NCI-H69 (cell line): ENCODE measurements at places on chromosomes 13 and 19.

- peak; percentile 52 for DNase-seq
These were observed 32.4 kb upstream of the CACNA1A start for GRCh38 chr19:13538601-13539253.

- DNase-seq, result no peak
These were observed 79.4 kb downstream of the MBNL2 start for GRCh38 chr13:97301382-97302095.

DNA sequence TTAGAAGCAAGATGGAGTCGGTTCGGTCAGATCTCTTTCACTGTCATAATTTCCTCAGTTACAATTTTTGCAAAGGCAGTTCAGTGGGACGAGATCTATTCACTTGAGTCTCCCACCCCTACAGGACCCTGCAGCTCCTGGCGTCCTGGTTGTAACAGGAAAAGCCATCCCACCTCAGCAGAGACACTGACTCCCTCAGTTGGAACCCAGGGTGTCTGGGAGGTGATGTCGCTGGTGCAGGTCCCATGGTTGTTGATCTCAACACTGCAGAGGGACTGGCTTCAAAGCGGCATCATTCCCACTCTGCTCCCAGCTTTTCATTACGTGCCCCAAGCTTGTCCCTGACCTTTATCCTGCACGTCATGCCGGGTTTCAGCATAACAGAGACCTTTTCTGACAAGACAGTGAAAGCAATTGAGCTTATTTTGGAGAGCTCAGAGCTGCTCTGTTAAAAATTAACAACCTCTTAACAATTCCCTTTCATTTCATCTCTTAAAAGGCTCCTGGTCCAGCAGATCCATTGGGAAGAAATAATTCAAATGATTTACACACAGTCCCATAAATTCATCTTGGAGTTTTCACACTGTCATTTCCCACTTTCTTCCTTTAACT, 17.6 kb upstream of the COG3 start:
- no peak for DNase-seq

DNA sequence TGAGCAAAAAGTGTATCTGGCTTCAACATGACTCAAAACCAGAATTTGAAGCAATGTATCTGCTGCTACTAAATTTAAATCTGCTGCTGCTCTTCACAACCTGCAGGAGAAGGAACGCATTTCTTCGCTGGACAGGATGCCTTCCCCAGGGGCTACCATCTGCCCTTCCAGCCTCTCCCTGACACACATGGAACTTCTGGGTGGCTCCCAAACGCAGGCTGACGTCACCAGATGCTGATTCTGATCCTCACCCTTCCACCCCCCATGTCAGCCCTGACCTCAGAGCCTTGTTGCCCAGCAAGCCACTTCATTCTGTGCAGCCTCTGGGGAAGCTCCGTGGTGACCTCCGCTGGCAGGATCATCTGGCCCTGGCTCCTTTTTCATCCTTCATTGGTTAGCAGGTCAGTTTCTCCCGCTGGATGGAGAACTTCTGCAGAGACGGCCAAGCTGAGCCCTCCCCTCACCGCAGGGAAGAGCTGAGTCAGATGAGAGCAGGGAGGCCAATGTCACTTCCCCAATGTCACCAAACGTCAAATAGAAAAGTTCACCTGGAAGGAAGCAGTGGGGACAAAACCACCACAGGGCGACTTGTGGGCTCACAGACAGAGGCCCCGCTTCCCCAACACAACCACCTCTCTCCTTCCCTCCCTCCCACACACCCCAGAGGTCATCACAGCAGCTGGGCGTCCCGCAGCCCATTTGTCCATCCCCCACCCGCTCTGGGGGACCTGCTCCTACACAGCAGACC, 14.0 kb upstream of the RAB20 start:
- no peak for DNase-seq

GRCh38 chr13:82206241-82206640, 1676.0 kb downstream of the SLITRK1 start:
- no peak for DNase-seq

DNA sequence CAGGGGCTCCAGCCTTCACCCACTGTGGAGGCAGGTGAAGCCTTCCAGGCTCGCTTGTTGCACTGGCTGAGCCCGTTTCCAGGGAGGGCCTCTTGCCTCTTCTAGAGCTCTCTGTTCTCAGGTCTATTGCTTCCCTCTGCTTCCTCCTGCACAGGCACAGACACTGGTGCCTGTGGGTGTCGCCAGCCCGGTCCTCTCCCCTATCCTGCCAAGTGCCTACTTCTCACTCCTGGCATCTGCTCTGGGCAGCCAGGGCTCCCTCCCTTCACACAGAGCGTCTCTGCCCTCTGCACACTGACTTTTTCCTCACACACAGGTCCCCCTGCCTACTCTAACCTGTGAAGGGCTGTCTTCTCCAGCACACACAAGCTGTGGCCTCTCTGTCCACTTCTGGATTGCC, 60.3 kb downstream of the SLC7A9 start:
- no peak for DNase-seq

- DNase-seq, result peak; percentile 41
These were observed 25.9 kb downstream of the RCN3 start for GRCh38 chr19:49553451-49554271.

- DNase-seq, result no peak
These were observed 2.4 kb upstream of the LYL1 start for GRCh38 chr19:13104848-13105711.

- DNase-seq, result no peak
These were observed 13.0 kb downstream of the OR7A5 start for GRCh38 chr19:14821937-14822336.

- no peak for DNase-seq
These were observed 400 bp upstream of the SERP2 start for GRCh38 chr13:44373247-44373600.

- no peak for DNase-seq
These were observed 15.7 kb upstream of the SELENOW start for GRCh38 chr19:47762615-47763308.

GRCh38 chr13:73158851-73159250, 100.0 kb downstream of the KLF5 start:
- no peak for DNase-seq

DNA sequence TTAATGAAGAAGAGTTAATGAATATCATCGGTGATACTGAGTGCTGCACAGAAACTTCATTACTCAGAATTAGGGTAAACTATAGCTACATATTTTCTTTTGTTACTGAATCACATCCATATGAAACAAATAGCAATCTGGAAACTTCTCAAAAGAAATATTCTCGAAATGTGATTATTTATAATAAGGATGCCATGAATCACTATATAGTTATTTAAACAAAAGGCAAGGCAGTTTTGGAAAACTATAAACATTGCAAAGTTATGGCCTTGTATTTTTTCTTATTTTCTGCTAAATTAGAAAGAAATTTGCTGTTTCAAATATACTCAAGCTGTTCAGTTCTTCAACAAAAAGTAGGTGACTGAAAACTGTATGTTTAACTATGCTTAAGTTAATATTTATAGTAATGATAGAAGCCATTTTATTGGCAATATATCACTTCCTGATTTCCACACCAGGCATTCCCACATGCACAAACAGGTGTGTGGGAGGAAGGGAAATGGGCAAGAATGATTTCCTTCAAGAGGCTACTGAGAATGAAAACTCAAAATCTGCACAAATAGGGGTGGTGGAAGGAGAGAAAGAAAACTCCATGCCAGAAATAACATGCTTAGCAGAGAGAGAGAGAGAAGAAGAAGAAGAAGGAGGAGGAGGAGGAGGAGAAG, 74.5 kb upstream of the FRY start:
- DNase-seq, result no peak

DNA sequence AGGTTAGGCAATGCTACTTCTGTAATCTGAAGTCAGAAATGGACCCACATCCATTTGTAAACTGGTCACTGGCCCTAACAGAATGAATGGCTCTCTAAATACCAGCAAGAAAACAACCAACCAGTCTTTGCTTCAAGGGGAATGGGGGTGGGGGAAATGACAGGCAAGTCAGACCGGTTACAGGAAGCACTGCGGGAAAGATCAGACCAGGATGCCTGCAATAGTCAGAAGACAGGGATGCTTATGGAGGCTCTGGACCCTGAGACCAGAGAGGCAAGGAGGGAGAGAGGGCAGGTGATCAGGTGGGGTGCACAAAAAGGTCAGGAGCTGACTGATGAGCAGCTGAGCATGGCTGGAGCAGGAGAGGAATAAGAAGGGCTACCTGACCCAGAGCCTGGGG, 13.1 kb downstream of the MED26 start:
- DNase-seq, result no peak

GRCh38 chr13:57933606-57934005, 302.1 kb downstream of the PCDH17 start:
- DNase-seq, result no peak

DNA sequence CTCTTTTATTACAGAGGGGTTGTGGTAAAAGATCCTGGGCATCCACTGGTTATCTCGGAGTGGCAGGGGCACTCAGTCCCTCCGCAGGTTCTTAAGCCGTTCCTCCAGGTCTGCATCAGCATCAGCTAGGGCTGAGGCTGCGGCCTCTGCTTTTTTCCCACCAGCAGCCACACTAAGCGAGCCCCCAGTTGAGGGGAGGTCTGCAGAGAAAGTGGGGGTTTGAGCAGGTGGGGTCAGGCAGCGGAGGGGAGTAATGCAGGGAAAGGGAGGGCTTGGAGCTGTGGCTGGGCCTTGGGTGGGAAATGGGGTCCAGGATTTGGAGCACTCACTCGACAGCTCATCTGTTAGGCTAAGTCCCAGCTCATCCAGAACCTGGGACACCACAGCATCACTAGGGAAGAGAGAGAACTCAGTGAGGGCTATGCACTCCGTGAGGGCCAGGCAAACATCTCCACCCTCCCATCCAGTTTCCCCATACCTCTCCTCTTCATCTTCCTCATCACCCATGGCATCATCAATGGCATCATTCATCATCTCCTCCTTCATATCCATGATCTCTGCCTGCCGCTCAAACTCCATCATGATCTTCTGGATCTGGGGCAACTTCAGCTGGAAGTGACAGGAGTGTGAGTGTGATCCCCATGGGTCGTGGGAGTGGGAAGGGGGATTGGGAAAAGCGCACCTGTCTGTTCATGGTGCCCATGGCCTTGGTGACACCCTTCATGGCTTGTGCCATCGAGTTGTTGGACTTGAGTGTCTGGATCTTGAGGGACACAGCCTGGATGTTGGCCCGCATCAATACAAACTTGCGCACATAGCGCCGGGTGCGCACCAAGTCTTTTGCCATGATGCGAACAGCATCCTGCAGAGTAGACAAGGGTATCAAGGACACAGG, 3.1 kb downstream of the CHMP2A start:
- no peak for DNase-seq

DNA sequence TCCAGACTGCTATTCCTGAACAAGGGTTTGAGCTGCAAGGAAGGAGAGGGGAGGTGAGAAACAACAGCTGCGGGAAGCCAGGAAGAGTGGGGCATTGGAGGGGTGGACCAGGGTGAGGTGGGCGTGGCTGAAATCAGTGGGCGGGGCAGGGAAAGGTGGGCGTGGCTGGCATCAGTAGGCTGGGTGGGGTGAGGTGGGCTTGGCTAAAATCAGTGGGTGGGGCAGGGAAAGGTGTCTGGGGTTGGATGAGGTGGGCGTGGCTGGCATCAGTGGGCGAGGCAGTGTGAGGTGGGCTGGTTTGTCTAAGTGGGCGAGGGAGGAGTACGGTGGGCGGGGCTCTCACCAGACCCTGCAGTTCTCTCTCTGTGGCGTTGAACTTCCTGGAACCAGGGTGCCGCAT, 87.6 kb downstream of the MUC16 start:
- no peak for DNase-seq

GRCh38 chr13:103195762-103196161, 129.5 kb upstream of the SLC10A2 start:
- peak; percentile 18 for DNase-seq

DNA sequence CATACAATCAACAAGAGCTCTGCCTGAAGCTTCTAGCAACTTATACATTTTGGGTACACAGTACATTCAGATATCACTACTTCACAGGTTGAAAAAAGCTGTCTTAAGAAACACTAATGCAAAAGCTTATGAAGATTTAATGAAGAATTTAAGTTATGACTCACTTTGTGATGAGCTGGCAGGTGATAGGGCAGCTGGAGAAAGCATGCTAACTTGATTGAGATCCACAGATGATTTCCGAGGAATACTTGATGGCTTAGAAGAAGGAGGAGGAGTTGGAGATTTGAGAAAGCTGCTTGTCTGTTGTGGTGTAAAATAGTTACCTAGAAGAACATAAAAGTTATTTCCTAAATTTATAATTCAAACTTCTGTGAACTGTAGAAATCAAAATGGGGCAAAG, 23.3 kb downstream of the EXOSC8 start:
- DNase-seq, result no peak

GRCh38 chr19:53365899-53366493, 491 bp downstream of the ZNF525 start:
- DNase-seq, result peak; percentile 67

- no peak for DNase-seq
These were observed 123.5 kb downstream of the RXFP2 start for GRCh38 chr13:31862828-31863227.

DNA sequence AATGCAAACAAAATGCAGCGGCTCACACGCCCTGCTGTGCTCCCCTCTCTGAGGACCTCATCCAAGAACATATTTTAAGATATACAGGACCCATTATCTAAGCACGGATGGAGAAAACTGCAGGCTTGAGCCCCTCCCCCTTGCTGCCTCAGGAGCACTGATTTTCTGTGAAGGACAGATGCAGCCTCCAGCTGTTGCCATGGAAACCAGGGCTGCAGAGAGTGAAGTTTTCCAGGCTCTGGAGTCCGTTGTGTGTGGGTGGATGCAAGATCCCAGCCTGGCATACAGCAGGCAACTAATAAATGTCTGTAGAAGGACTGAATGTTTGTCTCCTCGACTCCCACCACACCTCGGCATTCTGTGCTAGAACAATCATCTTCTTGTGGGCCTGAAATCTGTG, 105.6 kb upstream of the PEG3 start:
- peak; percentile 9 for DNase-seq

DNA sequence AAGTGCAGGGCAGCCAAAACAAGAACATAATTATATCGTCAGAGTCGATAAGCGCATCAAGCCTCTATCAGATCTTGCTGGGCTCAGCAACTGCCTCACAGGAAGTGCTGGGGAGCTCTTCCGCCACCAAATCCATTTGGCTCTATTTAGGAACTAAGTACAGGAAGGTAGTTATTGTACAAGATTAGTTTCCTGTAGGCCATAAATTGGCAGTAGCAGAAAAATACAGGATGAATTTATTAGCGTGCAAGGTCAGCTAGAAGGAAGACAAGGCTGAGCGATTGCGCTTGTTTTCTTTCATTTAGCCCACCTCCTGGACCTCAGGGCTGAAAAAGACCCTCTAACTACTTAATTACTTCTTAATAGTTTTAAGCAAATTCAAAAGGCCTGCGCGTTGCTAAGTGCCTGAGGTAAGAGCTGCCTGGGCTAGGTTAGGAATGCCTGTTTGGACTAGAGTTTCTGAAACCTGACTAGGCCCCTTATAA, 118.5 kb downstream of the IRS2 start:
- no peak for DNase-seq
